Stimulated activated CD4-positive, alpha-beta T cell treated with anti-CD3 and anti-CD28 coated beads, Interleukin-1b, Interleukin-23, amount 100 ng/mL, for 24 hours (primary cell): ENCODE measurements at places on chromosomes 11 and 22.

DNA sequence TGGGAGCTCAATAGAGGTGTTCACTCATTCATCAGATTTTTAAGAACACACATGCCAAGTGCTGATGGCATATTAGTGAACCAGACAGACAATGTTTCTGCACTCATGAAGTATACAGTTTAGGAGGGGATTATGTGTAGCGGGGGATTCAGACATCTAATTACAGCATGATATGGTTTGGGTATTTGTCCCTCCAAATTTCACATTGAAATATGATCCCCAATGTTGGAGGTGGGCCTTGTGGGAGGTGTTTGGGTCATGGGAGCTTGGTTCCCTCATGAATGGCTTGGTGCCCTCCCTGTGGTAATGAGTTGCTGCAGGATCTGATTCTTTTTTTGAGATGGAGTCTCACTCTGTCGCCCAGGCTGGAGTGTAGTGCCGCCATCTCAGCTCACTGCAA, 8.9 kb upstream of the RAB3IL1 start:
- no peak for DNase-seq

DNA sequence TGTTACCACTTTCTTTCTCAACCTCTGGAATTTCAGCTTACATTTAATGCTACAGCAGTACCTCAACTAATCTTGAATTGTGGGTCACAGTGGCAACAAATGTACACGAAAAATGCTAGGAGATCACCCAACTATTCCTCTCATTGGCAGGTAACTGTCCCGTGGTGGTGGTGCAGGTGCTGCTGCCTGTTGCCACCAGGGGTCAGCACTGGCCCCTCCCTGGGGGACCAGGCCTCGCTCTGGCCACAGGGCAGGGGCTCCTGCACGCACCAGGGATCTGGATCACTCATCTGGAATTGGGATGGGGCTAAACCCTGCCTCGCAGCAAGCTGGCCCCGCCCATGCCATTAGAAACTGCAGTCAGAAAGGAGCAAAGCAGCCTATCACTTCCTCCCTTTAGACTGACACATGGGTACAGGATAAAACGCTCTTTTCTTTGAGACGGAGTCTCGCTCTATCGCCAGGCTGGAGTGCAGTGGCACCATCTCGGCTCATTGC, 6.9 kb upstream of the POLDIP3 start:
- peak; percentile 40 for DNase-seq

DNA sequence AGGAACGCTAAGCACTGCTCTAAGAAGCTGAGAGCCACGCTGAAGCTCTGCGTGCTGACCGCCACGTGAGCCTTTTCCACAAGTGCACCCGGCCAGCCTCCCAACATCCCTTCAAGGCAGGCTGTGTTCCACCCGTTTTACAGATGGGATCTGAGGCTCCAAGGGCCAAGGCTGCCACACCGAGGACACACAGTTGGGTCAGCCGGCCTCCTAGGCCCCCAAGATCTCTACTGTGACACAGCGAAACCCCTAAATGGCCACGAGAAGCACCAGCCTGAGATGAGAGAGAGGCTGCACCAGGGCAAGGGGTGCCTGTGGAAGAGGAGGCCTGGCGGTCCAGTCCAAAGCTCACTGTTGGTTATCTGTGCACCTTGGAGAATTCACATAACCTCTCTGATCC, 11.8 kb upstream of the CD5 start:
- no peak for DNase-seq

DNA sequence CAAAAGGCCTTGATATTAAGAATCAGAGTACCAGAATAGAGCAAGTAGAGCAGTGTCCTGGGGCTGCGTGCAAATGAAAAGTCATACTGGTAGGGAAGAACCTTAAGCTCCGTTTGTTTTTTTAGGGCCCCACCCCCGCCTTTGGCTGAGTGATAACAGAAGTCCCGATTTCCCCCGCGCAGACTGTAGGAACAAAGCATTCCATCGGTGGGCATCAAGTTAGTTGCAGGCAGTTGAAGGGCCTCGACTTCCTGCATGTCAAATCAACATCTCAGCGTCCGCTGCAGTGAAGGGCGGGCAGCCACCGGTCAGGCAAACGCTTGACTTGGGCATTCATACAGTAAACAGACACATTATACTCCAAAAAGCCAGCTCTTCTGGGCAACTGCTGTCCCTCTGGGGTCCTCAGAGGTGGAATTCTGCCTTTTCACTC, 11.7 kb downstream of the LRP4 start:
- DNase-seq: no peak

DNA sequence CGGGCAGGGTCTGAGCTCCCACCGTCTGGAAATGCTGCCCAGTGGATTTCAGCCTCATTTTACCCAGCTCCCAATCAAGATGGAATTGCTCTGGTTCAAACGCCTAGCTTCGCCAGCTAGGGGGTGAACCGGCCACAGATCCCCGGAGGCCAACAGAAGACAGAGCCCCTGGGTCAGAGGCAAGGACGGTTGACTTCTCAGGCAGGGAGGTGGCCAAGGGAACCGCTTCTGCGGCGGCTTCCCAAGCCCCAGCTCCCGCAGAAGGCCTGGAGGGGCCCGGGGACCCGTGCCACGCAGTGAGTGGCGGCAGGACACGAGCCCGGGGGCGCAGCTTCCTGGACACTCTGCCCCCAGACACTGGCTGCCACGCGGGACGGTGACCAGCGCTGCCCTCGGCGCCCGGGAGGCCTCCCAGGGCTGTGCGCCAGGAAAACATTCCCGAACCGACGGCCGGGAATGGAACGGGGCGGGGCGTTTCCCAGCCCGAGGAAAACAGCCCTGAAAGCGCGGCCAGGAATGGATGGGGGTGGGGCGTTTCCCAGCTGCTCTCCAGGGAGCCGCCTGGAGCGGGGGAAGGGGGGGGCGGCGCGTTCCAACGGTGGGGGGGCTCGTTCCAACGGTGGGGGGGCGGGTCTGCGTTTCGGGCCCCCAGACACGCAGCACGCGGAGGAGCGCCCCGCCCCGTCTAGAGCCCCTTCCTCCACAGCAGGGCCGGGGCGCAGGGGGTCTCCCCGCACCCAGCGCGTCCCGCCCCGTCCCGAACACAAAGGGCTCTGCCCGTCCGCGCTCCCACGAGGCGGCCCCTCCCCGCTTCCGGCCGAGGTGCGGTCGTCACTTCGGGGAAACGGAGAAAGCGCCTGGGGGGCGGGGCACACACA, 13.5 kb upstream of the B4GALNT4 start:
- DNase-seq: peak; percentile 77

DNA sequence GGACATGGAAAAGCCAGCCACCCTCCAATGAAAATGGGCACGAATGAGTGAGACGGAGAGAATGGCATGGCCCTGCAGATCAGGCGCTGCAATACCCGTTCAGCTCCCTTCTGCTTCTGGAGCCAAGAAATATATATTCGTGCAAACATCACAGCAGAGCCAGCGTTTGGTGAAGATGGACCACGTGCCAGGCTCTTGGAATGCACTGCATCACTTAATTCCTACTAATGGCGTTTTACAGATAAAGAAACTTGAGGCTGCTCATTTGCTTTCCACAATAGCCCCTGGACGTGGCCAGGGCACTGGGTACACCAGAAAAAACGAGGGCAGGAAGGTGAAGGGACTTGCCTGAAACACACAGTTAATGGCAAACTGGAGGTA, 1.6 kb upstream of the FXYD2 start:
- DNase-seq: no peak

GRCh38 chr11:48270621-48271020, 7.0 kb downstream of the OR4X1 start:
- DNase-seq: no peak

GRCh38 chr11:133573081-133573480, 40.8 kb upstream of the OPCML start:
- no peak for DNase-seq

DNA sequence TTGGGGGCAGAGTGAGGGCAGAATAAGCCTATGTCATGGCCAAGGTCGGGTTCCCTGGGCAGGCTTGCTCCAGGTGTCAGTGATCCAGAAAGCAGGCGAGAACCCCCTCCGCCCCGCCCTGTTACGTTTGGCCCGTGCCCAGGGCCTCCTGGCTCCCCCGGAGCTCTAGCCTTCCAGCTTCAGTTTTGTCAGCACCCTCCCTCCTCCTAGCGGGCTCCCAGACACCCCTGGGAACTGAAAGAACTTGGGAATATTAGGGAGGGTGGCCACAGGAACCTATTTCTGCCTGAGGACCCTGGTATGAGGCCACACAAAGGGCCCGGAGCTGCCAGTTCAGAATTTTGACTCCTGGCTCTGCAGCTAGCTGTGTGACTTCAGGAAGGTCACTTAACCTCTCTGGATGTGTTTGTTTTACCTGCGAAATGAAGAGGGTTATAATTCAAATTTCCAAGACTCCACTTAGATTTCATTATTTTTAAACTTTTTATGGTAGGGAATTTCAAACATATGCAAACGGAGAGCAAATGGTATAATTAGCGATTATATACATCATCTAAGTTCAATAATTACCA, 1.2 kb downstream of the TUBA8 start:
- DNase-seq: no peak

- no peak for DNase-seq
Measured at GRCh38 chr22:20378110-20378509, 15.8 kb upstream of the ZNF74 start.

GRCh38 chr11:74050465-74050864, 41.6 kb upstream of the UCP3 start:
- DNase-seq: no peak

GRCh38 chr22:29115682-29116288, 43.0 kb downstream of the KREMEN1 start:
- DNase-seq: no peak

DNA sequence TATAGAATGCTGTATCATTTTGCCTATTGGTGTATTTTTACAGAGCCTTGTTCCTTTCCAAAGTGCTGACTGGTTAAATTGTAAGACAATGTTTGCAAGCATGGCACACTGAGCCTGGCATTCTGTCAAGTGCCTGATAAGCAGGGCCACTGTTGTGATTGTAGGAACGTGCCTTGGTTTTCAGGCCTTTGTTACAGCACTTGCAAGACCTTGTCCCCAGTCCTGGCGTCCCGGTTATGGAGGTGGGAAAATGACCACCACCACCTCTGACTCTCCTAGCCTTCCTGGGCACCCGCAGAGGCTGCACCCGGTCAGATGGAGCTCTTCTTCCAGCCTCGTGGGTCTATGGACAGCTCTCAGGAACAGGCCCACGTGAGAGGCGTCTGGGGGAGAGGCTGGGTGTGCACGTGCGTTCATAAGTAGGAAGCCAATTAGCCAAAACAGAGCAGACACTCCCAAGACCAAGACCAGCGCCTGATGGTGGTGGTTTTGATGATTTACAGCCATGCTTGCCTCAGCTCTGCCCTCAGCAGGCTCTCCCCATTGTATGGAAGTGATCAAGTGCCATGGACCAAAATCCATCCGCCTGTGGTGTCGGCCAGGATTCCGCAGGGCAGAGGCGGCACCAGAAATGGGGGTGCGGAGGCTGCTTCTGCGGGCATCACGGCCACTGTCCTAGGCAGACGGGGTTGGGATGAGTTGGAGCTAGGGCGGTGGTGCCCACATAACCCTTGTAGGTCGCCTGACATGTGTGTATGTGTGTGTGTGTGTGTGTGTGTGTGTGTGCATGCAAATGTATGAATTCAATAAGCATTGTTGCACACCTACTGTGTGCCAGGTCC, 89.8 kb downstream of the RTL6 start:
- no peak for DNase-seq

DNA sequence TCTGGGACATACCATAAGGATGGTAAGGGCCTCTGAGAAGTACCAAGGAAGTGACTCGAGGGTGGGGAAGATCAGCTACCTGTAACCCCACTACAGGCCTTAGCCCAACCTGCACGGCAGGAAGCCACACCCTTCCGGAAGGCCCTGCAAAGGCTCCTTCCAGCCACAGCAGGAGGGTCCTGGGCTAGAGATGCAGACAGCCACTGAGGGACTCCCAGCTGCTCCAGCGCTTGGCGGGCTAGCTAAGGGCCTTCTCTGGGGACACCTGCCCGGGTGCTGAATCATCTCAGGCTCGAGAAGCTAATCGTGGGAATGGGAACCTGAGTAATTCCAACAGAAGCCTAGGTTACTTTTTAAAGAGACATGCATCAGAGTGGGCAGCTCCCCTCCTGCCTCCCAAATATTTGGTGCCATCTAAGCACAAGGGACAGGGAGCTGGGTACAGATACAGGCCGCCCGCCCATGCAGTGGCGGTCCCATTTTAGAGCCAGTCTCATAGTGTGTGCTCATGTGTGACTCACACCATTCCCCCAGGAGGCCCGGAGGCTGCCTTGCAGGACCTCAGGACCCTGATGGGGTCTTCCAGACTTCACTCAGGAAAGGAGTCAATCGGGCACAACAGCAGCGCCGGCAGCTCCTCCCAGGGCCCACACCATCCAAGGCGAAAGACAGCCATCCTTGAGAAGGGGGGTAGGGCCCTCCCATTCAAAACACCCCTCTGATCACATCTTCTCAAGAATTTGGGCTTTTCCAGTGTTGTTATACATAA, 8.0 kb downstream of the MYH9 start:
- no peak for DNase-seq

DNA sequence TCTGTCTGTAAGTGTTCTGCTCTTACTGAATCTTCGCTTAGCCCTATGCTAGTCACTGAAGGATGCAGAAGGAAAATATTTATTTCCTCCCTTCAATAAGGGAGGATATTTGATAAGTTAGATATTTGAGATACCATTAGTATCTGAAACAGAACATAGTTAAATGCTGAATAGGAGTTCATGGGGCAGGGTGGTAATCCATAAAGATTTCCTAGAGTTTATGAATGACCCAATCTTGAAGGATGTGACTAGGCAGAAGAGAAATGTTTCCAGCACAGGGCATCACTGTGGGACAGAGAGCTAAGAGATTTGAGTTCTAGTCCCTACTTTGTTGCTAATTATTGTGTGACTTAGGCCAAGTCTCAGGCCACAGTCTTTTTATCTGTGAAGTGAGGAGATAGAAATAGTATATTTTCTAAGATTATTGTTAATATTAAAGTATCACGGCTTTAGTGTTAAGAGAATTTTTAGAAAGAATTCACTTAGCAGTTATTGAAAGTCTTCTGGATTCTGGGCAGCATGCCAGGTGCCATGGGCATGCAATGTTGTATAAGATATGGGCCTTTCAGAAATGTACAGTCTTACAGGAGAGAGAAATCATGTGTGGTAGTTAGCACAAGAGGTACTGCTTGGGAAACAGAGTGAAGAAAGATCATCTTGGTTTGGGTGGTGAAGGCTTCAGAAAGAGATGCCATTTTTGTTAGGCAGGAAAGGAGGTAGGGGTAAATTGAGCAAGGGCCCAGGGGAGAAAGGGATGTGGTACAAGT, 24.0 kb downstream of the SWAP70 start:
- no peak for DNase-seq

GRCh38 chr22:19884954-19885751, 30.5 kb upstream of the GNB1L start:
- DNase-seq: no peak

DNA sequence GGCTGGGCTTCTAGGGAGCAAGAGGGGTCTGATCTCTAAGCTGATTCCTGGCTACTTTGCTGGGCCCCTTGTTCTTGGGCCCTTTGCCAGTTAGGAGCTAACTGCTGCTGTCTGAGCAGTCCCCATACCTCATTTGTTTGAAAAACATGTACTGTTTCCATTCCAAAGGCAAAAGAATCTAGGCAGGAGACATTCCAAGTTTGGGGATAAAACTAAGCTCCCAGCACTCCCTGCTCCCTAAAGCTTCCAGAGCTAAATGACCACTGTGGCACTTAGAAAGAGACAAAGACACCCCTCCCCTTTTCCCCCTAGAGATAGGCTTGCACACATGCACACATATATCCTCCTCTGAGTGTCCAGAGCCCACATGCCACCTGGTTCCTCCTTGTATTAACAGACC, 22.7 kb upstream of the RRM1 start:
- DNase-seq: no peak
